T-helper 17 cell (primary cell): ENCODE measurements at places on chromosomes 2 and 18. TPM values are rescaled to one million over a fixed set of nuclear protein-coding genes. Genes with fewer than 3 reads are reported as not detected.
A peak's percentile ranks its signal among the peaks of the same experiment; 100 is the strongest.

The TMEM247 gene
- not detected for total RNA-seq

- no peak for DNase-seq
Measured at GRCh38 chr2:42878581-42878980, 86.2 kb upstream of the HAAO start.

The DUSP19 gene
- total RNA-seq, result 0.60 TPM

- DNase-seq, result peak; percentile 51
Measured at GRCh38 chr2:85584354-85584856, at the start of gene VAMP5. Gene VAMP5, plus strand, starts transcription at chr2:85584431. Its CDS starts 60 bp downstream, at chr2:85584491.

DNA sequence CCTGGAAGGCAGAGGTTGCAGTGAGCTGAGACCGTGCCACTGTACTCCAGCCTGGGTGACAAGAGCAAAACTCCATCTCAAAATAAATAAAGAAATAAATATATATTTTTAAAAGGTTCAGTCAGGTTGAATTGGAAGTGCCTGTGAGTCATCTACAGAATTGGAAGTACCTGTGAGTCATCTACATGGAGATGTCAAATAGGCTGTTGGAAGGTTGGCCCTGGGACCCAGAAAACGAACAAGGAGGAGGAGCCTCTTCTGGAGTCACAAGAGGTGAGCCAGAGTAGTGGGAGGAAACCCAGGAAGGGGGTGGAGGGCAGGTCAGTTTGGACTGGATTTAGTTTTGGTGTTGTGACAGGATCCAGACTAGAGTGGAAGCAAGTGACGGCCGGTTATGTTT is 15.2 kb upstream of the SCYGR1 start:
- DNase-seq, result no peak

The NPHP1 gene
- total RNA-seq, result 1.4 TPM

DNA sequence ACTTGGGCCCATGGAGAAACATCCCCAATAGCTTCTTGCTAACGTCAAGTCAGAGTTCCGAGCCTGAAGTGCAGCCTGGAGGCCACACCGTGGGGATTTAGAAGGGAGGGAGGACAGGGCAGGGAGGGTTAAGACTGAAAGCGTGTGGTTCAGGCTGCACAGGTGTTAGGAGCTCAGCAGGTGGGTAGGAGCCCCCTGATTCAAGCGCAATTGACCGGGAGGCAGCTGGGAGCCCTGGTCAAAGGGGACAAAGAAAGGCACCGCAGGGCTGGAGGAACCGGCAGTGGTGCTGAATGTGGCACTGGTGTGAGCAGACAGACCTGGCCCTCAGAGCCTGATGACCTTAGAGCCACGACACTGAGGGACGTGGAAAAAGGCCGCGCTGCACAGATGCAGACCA is 149.6 kb downstream of the TMEM18 start:
- no peak for DNase-seq

DNA sequence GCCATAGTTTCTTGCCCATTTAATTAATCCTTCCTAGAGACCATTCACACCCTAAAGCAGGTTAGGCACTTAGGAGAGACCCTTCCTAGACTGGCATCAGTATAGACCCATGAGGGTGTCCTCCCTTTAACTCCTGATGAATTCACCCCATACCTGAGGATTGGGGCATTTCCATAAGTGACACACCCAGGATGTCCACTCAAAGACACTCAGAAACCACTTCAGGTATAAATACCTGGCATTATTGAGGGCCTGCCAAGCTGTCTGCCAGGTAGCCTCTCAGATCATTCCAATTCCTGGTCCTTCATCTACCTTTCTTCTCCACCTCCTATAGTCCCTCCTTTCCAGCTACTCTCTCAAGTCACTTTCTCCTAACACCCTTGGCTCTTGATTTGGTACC is 57.5 kb upstream of the SLC14A2 start:
- no peak for DNase-seq

The DPP10 gene
- total RNA-seq, result not detected

GRCh38 chr18:66124394-66124793 is 373.6 kb downstream of the CDH7 start:
- DNase-seq, result no peak
